ENCODE measurements at places on chromosomes 5 and 9.

- peak; percentile 36 for DNase-seq
Observed at GRCh38 chr5:132386644-132387286, 17.3 kb downstream of the SLC22A5 start.

- DNase-seq: no peak
Observed at GRCh38 chr5:58490402-58491050, 709 bp upstream of the GAPT start.

DNA sequence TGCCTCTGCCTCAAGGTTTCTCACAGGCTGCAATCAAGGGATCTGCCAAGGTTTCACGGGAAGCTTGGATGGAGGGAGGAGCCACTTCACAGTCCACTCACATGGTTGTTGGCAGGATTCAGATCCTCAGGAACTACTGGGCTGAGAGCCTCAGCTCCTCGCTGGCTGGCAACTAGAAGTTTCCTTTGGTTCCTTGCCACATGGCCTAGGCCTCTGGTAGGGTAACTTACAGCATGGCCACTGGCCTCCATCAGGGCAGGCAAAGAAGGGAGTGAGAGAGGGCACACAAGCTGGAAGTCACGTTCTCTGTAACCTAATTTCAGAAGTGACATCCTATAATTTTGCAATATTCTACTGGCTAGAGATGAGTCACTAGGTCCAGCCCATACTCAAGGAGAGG lies 32.2 kb downstream of the SPOCK1 start:
- peak; percentile 19 for DNase-seq

DNA sequence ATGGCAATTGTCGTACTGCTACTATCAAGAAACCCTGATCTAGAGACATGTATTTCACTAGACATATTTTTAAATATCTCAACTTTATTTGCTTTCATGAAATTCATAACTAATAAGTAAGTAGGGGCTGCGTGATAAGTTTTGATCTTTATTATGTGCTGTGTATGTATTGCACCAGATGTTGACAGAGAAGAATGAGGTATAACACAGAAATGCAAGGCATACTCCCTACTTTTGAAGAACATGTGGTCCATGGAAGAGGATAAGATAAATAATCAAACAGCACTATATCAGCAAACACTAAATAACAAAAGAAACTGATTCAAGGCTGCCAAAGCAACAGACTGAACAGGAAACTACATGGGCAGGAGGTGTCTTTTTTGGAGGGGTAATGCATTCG lies 60.9 kb downstream of the FREM1 start:
- no peak for DNase-seq

- no peak for DNase-seq
Observed at GRCh38 chr9:91781116-91781515, 168.9 kb downstream of the ROR2 start.

DNA sequence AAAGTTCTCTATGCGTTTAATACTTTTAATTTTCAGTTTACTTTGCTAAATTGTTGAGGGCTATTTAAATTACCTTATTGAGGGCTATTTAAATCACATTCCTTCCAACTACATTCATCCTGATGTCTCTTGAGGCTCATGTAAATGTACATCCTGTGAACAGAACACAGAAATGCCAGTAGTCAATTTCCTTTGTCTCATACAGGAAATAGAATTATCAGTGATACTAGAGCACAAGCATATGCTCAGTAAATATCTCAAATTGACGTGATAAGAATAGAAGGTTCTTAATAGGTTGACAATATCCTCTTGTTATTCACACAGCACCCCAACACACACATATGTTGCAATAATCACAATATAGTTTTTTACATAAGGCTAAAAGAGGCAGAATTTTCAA lies 449.0 kb downstream of the CYLC2 start:
- no peak for DNase-seq

DNA sequence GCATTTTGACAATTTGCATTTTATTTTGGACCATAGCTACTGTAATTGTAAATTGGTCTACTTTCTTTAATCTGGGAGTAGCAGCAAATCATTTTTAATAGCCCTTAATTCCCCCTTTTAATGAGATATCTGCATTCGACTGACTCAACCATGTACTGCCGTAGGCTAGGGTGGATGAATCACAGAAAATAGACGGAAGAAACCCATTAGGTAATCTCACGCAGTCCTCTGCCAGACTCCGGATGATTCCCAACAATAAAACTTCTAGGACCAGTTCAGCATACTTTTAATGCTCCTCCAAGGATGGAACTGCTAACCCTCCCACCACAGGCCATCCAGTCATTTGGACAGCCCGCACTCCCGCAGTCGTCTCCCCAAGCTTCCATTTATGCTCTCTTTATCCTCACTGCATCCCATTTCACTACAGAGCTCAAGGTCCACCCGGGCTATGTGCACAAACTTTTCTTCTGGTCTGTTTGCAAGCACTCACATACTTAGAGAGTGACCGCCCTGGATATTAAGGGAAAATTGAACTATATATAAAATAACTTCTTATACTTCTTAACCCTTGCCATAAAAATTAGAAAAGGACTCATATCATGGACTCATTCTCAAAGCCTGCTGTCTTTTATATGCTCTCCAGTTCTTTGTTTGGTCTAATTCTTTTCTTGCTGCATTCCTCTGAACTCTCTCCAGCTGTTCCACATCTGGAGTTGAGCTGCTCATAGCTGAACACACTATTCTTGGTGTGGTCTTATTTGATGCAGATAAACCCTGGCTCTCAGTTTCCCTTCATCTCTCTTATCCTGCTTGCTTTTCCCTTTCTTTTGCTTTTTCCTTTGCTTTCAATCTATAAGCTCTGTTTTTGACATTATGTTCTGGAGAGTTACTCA lies 326.6 kb downstream of the ARL15 start:
- no peak for DNase-seq

GRCh38 chr9:90981726-90982125 lies 180.1 kb downstream of the SYK start:
- DNase-seq: no peak

GRCh38 chr9:90559075-90560073 lies 83.2 kb downstream of the DIRAS2 start:
- no peak for DNase-seq

- DNase-seq: no peak
Observed at GRCh38 chr9:37412431-37413151, 9.9 kb upstream of the GRHPR start.

GRCh38 chr5:153782589-153783361 lies 255.9 kb downstream of the FAM114A2 start:
- no peak for DNase-seq

DNA sequence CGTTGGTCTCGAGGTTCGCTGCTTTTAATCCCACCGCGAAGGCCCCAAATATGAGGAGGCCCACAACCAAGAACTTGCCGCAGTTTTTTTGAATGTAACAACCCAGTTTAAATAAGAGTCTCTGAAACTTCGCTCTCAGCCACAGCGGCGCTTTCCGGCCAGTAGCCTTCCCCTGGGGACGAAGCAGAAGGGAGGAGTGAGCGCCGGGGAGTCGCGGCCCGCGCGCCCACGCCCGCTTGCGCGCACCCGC lies 10.4 kb downstream of the PTCH1 start:
- DNase-seq: no peak

DNA sequence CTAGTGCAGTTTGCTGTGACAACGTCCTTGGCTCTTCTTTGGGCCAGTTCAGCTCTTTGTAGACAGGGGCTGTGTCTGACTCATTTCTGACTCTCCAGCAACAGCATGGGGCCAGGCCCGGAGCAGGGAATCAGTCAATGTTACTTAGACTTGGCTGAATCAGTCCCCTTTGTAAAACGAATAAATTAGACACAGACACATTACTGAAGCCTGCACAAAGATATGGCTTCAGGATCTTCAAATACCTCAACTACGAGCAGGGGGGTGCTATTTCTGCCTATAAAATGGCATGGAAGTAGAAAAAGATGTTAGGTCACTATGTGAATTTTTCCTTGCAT lies 204.7 kb downstream of the TTLL11 start:
- DNase-seq: no peak

DNA sequence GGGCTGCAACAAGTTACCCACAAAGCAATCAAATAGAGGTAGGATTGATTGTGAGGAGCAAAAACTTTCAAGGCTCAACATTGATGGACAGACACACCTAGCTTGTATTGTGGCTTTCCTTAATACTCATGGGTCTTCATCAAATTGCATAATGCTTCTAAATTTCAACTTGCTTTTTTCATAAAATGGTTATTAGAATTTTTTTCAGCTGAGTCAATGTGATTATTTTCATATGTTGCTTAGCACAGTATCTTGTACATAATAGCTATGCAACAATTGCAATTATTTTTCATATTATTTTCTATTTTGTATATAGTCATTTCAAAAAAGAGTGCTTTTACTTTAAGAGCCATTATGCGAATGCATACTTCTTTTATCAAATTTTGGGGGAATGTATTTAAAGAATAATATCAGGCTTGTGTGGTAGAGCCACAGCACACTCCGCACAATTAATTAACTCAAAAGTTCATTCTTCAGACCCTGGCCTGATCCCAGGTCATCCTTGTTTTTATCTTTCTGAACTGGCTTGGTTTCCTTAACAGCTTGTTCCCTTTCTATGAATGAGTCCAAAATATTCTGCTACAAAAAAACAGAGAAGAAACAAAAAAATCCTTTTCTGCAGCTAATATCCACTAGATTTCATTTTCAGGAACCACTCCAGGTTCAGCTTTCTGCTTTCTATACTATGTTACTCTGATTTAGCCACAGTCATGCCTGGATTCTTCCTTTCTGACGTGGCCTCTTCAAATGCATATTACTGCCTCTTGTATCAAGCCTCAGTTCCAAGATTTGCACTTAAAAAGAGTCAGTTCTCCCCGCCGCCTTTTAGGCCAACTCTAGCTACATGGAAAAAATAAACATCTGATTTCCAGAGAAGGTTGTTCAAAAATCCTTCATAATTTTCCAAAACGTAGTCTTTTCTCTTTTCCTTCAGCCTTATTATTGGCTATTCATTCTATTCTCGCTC lies 45.3 kb upstream of the CDH9 start:
- DNase-seq: no peak

GRCh38 chr9:82363682-82364081 lies 375.1 kb downstream of the SPATA31D1 start:
- DNase-seq: no peak

DNA sequence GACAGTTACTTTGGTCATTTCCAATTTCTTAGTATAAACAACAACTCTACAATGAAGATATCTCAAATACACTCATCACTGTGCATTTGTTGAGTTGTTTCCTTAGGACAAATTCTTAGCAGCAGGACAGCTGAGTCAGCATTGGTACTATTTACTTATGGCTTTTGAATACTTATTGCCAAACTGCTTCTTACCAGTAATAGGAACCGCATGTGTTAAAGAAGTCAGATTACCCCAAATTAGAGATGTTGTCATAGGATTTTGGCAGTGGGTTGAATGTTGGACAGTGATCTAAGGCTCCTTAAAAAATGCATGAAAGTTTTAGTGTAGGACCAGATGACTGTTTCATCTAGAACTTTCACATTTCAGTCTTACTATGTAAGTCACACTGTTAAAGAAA lies 280.1 kb upstream of the DMRT1 start:
- no peak for DNase-seq

- DNase-seq: no peak
Observed at GRCh38 chr5:83931969-83932368, 211.3 kb upstream of the HAPLN1 start.

DNA sequence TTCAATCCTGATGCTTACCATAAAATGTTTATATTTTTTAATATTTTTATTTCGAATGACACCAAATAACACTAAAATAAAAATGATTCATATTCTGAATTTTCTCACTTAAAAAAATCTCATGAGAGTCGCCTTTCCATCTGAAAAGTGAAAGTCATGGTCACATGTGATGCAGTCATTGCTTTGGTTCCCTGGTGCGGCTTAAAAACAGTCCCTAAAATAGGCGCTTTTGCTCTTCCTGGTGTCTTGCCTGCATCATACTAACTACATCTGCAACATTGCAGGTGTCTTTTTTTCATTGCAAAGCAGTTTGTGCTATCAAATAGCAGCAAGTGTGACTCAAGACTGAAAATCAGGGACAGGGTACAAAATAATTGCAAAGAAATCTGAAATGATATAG lies 185.2 kb upstream of the NREP start:
- DNase-seq: no peak

DNA sequence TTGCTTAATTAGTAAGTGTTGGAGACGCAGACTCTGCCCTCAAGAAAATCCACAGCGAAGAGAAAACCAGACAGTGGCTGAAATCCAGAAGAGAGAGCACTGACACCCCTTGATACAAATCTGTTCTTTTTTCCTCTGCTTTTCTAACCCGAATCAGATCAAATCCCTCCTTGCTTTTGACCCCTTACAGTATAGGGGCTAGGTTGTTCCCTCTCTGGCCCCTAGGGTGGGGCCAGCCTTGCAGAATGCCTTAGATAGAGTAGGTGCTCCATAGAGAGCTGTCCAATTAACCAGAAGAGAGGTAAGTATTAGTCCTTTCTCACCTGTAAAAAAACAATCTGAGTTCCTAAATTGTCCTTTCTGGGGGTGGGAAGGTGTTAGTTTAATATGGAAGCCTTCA lies 10.1 kb downstream of the C1QTNF2 start:
- no peak for DNase-seq

DNA sequence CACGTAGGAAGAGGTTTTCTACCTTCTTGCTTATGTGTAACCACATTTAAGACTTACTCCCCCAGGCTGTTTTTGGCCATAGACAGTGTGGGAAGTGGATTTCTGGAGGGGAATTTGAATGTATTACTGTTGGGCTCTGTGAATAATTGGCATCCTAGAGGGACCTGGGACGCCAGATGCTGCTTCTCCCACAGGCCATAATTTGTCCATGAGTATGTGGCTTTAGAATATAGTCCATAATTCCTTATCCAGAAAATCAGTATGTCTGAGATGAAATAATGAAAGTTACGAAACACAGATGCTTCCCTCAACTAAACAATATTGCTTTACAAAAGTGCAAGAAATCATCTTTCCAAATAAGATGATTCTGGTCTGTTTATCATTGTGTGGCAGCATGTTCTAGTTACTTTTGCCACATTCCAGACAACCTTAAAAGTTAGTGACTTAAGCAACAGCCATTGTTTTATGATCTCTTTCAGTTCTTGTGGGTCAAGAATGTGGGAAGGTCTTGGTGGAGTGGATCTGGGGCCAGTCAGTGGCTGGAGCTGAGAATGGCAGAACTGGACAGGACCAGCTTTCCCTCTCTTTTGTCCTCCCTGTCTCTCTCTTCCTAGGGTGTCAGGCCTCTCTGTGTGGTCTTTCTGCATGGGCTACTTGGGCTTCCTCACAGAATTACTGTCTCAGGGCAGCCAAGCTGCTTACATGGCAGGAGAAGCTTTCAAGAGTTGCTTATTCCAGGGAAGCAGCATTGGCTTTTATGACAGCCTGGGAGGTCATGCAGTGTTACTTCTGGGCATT lies 79.4 kb downstream of the FBXL7 start:
- no peak for DNase-seq
